Stimulated activated CD8-positive, alpha-beta memory T cell treated with anti-CD3 and anti-CD28 coated beads, Interleukin-2, amount 100 ng/mL, for 1 hour (primary cell): ENCODE measurements at places on chromosomes 16 and 17.

GRCh38 chr17:43952724-43953666 lies 745 bp downstream of the PYY start:
- no peak for DNase-seq

GRCh38 chr16:1786242-1787055 lies 3.7 kb downstream of the NUBP2 start:
- no peak for DNase-seq

DNA sequence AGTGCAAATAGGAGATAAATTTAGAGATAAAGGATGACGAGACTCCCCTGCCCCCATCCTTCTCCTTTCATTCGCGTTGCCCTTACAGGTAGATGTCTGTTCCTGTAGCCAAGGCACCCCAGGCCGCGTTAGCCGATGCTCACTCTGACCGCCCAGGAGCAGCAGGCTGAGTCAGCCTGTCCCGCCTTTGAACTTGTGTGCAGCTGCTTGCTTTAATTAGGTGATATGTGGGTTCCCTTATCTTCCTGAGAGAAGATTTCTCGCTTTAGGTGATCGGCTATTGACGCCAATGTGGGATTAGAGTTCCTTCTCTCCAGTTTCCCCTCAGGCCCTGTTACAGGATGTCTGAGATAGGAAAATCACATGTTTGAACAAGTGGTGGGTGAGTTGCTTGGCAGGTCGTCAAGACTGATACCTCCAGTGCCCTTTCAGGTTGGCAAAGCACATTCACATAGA lies 119.5 kb downstream of the MSI2 start:
- no peak for DNase-seq

- DNase-seq = no peak
Observed at GRCh38 chr17:79320331-79320730, 245.7 kb downstream of the ENGASE start.

DNA sequence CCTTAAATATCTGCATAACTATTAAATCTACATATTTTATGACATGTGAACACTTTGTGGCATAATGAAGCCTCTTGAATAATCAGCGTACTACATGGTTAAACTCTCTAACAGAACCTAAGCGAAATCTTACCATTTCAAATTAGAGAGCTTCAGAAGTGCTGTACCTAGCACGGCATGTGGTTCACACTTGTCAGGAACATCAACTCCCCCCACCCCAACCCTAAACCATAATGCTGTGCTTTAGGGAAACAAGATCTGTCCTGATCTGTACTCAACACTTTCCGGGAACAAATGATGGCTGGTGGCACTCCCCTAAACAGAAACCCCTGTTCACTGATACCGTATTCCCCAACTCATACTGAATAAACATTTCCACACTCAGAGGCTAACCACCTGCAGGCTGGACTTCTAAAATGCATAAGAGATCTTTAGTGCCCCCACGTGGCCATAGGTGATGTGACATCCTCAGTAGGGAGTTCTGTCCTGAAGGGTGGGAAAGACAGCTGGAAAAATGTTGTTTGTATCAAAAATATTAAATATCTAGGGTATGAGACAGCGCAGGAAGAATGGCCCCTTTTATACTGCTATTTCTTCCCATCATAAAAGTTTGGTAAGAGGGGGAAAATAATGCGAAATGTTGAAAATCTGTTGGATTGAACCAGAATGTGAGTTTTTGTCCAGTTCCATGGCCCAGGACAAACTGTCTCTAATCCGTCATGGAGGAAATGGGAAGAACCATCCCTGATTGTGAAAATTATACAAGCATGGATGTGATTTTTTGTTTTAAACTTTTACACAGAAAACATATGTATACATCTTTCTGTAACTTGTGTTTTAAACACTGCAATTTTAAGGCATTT lies 88.6 kb downstream of the USP31 start:
- no peak for DNase-seq

GRCh38 chr17:4509401-4509800 lies 10.7 kb downstream of the SPNS2 start:
- no peak for DNase-seq

DNA sequence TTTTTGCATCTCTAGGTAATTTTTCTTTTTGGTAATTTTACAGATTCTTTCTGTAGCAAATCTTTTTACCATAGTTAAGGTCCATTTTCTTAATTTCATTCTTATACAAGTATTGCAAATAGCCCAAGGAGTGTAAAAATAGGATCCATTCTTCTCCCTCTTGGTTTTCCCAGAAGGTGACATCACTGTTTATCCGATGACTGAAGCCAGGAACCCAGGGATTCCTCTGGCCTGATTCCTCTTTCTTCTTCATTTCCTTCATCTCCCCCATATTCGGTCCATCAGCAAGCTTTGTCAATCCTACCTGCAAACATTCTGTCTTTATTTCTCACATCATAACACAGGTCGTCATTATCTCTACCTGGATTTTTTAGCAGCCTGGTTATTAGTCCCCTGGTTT lies 5.3 kb downstream of the RBBP6 start:
- DNase-seq = no peak

GRCh38 chr16:51674615-51675014 lies 523.5 kb upstream of the SALL1 start:
- no peak for DNase-seq

GRCh38 chr17:77879226-77879895 lies 79.1 kb upstream of the TNRC6C start:
- DNase-seq = no peak

DNA sequence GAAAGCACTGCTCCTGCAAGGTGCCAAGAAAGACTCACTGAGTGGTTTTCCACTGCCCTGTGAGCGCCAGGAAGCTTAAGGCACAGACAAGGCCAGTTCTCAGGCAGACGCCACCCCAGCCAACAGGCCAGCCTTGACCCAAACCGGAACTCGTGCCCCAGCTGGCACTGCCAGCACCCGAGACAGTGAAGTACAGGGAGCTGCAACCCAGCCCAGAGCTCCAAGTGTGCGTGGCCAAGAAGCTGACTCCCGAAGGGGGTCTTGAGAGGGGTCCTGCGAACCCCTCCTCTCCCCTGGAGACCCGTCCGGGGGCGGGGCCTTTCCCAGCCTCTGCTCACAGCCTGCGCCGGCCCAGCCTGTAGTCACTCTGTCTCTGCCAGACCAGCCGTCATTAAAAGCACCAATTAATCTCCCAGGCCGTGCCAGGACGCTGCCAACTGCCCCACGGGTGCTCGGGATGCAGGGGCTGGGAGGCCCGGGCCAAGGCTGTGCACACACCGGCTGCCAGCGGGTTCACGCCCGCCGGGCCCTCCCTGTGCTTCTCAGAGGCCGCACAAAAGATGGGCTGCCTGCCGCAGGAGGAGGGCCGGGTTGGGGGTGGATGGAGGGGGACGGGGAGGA lies 4.4 kb upstream of the SOX8 start:
- DNase-seq = no peak

DNA sequence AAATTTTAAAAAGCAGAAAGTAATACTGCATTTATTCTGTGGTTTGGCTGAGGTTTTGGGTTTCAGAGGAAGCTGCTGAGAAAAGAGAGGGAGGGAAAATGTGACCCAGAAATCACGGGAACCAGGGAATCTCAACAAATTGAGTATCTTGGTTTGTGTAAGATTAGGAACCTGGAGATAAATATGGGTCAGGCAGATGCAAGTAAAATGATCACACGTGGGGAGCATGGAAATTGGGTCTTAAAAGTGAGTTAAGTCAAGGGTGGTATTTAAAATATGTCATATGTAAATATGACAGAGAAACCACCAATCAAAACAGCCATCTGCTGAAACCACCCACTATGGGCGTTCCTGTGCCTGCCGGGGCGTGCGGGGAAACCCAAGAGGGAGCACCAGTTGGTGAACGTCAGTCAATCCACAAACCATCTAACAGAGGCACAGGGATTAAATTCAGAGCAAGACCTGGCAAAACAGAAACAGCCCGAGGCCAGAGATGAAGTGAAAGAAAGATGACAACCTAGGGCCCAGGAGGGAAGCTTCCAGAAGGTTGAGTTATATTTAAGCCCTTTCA lies 33.4 kb downstream of the CDH13 start:
- no peak for DNase-seq

DNA sequence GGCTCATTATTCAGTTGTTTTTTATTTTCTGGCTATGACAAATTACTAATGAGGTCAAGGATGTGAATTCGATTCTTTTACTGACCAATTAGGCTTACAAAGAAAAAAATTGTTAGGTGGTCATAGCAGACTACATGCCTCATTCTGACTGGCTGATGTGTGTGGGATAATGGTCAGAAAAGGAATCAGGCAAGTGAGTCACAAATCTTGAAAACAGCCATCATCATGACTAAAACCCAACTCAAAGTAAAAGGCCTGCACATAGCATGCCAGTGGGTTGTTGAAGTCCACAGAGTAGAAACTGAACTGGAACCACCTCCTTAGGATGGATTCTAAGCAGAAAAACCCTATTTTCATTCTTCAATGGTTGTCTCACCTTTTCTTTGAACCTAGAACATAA lies 8.6 kb downstream of the RPGRIP1L start:
- no peak for DNase-seq

DNA sequence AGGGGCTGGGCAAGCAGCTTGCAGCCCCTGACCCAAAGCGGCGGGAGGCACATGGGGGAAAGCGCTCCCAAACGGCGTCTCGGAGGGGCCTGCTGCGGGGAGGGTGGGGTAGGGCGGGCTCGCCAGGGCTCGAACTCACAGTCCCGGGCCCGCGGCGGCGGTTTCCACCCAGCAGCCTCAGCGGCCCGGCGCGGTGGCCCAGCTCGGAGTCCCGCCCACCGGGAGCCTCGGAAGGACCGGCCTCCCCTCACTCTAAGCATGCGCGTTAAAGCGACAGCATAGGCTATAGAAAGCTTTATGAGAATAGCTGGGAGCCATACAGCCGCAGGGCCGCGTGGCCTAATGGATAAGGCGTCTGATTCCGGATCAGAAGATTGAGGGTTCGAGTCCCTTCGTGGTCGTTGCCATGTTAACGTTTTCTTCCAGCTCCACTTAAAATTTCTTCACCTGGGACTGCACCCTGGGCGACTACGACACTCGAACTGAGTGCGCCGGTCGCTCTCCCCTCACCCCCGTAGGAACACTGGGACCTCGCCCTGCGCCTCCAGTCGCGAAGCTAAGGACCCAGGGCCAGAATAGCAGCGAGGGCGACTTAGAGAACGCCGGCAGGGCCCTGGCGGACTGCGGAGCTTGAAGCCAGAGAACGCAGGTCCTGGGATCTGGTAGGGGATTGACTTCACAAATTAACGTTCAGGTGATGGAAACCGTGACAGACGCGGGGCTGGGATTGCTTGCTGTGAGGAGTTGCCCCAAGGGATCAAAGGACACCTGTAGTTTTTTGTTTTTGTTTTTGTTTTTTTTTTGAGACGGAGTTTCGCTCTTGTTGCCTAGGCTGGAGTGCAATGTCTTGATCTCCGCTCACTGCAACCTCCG lies 15.8 kb downstream of the ZNF213 start:
- DNase-seq = peak; percentile 93

DNA sequence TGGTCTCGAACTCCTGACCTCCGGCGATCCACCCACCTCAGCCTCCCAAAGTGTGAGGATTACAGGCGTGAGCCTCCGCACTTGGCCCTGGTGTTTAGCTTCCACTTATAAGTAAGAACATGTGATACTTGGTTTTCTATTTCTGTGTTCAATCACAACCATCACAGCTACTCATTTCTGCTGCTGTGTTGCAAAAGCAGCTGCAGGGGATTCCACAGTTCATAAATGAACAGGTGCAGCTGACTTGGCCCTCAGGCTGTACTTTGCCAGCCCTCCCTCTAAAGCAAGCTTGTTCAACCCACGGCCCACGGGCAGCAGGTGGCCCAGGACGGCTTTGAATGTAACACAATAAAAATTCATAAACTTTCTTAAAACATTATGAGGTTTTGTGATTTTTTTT lies 79.2 kb downstream of the SLC39A11 start:
- DNase-seq = no peak

DNA sequence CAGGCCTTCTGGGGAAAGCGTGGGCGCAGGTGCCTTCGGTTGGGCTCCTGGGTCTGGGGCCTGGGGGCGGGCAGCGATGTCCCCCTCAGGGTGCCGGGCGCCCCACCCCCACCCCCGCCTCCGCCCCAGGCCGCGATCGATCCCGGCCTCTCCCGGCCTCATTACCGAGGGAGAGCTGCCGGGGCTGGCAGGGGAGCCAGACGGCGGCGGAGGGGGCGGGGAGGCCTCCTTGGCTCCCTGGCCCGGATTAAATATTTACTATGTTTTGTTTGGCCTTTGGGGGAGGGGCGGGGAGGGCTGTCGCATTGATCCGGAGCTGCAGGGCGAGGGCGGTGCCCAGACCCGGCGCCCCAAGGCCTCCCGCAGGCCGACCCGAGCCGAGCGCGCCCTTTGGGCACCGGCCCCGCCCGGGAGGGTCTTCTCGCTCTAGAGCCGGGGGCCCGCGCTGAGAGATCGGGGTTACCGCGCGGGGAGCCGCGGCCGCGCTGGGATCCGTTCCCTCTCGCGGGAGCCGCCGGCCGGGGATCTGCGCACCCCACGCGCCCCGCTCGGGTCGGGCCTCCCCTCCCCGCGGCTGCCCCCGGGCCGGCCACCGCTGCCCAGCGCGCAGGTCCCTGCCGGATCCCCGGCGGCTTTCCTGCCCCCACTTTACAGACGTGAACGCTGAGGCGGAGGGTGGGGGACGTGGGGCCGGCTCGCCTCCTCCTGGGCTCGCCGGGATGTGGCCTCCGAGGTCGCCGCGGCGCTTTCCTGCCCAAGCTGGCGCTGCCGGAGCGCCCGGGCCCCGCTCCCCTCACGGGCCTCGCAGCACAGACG lies 27.0 kb downstream of the RTN4RL1 start:
- no peak for DNase-seq

DNA sequence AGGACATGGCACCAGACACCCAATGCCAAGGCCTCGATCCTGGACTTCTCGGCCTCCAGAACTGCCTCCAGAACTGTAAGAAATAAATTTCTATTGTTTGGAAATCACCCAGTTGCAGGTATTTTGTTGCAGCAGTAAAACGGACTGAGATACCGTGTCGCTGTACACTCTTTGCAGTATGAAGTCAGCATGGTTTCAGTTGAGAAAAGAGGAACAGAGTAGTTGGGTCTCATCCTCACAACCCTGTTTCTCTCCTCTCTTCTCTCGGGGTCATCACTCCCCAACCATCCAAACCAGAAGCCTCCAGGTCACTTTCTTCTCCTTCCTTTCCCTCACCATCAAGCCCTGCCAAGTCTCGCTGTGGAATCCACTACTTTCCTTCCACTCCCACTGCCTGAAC lies 77.8 kb downstream of the ADCY9 start:
- DNase-seq = no peak

- DNase-seq = no peak
Observed at GRCh38 chr17:32803544-32803943, 73.4 kb downstream of the MYO1D start.

GRCh38 chr16:74651841-74652240 lies 14.8 kb downstream of the RFWD3 start:
- no peak for DNase-seq

DNA sequence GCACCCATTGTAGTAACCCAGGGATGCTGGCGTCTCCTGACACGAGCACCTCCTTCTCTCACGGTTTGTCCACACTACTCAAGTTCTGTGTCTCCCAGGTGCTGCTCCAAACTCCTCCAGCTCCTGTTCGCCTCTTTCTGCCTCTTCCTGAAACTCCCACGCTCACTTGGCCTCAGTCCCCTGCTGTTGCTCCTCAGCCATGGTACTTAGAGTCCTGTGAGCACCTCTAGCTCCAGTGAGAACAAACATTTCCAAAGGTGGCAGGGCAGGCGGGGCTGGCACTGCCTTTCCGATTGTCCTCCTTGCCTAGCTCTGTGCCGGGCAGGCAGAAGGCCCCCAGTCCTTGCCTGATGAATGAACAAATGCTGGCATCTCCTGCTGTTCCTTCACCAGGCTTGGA lies 146.1 kb downstream of the SDK2 start:
- DNase-seq = no peak

GRCh38 chr16:27301236-27301861 lies 12.4 kb upstream of the IL4R start:
- no peak for DNase-seq
